ENCODE measurements at places on chromosomes 3 and 15.

- DNase-seq, result no peak
Measured at GRCh38 chr3:184765047-184765729, 46.8 kb upstream of the VPS8 start.

- no peak for DNase-seq
Measured at GRCh38 chr3:53555068-53555588, 60.7 kb downstream of the CACNA1D start.

DNA sequence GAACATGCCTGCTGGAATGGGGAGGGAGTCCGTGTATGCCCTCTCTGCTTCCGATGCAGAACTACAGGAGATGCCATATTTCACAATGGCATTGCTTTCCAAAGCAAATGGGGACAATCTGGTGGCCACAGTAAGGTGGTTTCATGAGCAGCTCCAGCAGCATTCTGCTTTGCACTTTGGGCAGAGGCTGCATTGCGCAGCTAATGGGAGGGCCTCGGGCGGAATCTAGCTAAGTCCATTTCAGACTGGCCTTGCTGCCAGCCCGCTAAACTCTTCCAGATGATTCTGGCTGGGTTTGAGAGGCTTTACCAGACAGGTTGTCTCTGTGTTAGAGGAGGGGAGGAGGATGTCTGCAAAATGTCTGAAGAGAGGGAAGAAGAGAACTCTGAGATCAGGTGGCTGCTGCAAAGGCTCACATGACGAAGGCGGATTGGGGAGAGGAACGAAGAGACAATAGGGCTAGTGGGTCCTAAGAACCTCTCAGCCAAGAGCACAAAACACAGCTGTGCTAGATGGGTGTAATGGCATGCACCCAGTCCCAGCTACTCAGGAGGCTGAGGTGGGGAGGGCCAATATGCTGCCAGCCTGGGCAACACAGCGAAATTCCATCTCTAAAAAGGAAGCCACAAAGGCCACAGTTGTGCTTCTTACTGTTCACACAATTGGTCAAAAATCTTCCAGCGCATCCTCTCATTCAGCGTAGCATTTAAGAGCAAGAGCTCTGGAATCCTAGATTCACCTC, 63.7 kb downstream of the BDH1 start:
- DNase-seq, result no peak

DNA sequence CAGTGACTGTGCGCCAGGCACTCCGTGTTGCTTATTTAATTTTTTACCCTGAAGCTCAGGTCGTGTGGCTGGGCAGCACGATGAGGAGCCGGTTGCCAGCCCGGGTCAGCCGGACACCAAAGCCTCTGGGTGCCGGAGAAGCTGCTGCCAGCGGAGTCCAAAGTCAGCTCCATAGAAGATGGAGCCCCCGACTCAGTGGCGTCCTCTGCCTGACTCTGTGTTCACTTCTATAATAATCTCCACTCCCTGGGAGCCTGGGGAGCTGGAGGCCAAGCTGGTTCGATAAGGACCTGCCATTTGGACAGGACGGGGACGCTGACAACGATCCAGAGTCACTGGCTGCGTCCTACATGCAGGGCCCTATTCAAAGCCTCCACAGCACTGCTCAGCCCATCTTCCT, 78.6 kb downstream of the VGLL4 start:
- DNase-seq, result no peak

DNA sequence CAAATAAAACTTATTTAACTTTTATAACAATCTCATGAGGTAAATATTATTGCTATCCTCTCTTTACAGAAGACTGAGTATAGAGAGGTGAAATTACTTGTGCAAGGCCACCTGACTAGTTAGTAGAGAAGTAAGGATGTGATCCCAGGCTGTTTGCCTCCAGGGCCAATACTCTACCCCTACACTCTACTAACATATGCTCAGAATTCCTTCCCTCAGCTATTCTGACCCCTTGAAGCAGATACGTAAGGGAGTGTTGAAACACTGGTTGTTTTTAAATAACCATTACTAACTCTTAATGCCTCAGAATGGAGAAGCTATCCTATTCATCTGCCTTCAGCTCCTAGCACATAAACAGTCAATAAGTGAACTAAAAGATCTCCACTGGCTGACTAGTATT, 24.1 kb downstream of the CSTA start:
- DNase-seq, result no peak

DNA sequence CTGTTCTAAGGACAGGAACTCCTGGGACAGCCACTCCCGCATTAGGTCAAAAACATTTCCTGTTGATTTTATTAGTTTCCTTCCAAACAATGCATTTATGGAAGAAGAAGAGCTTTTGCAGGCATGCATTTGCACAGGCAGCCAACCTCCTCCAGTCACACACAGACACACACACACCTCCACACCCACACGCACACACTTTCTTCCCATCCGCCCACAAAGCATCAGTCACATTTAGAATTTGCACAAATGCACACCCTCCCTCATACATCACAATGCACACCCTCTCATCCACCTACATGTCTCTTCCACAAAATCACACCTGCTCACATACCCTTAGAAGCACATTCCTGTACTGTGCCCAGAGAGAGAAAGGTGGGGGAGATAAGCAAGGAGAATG, 4.1 kb upstream of the TYRO3 start:
- no peak for DNase-seq

DNA sequence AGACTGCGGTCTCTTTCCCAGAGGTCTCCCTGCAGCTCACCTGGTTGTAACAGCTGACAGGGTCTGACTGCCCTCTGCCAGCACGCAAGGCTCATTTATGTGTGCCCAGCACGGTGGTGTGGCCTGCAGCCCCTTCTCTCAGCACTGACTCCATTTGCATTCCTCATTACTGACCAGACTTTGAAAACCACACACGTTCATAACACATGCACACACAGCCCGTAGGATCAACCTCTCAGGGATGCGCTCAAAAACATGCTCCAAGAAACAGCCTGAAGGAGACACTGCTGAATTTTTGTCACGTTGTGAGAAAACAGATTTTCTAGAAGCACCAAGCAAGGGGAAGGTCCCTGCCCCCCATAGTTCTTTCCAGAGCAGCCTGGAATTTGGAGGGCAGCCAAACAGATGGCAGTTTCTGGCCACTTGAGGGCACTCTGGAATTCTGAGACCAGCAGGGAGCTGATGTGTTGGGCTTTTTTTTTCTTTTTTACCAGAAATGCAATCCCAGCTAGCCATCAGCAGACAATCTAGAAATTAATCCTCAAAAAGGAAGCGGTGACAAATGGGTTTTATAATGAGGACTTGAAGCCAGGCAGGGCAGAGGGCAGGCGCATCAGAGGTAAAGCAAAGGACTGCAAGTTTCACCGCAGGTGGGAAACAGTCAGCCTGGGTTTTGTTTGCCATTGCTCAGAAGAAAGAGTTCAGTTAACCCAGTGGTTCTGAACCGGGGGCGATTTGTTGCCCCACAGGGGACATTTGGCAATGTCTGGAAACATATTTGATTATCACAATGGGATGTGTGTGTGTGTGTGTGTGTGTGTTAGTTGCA, 170.5 kb upstream of the PROK2 start:
- peak; percentile 73 for DNase-seq
